Aorta (tissue), 5 donors: ENCODE measurements at places on chromosomes 3 and 15.

DNA sequence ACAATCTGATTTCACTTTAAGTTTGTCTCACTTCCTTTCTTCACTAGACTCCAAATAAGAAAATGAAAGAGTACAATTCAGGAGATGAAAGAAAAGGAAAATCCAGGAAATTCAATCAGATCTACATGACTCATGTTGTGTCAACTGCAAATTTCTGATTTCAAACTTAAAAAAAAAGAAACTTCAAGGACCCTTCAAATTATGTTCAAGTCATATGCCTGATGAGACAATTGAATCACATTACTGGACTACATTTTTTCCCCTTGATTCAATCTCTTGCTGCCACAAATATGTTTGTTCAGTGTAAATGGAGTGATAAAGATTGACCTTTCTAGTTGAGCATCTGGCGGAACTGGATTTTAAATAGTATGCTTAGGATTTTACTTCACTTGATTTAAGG lies 37.4 kb downstream of the FRMD5 start:
- DNase-seq, result no peak

- no peak for DNase-seq
Observed at GRCh38 chr15:71118881-71119632, 3.8 kb downstream of the THSD4 start.

DNA sequence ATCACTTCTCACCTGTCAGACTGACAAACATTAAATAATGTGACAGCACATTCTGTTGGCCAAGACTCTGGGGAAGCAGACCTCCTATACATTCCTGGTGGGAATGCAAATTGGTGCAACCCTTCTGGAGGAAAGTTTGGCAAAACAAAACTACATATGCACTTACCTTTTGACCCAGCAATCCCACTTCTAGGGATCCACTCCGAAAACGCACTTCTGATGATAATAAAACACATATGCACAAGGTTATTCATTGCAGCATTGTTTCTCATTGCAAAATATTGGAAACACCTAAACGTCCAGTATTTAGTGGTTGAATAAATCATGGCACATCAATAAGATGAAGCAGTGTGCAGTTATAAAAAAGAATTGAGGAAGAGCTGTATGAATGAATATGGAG lies 145.5 kb upstream of the ABHD17C start:
- DNase-seq, result no peak

- DNase-seq, result no peak
Observed at GRCh38 chr3:79872483-79872882, 104.7 kb upstream of the ROBO1 start.

- DNase-seq, result no peak
Observed at GRCh38 chr15:71237456-71238188, 122.4 kb downstream of the THSD4 start.

DNA sequence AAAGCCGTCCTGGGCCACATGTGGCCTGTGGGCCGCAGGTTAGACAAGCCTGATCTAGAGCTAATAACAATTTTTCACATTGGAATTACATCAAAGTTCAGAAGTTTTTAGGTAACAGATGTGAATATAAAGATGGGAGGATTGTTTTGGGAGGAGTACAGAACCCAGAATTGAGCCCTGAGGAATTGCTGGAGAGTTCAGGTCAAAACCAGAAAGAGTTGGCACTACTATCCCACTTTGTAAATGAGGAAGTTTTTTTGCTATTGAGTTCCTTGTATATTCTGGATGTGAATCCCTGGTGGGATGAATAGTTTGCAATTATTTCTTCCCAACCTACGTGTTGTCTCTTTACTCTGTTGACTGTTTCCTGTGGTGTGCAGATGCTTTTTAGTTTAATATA lies 109.5 kb upstream of the LIPC start:
- no peak for DNase-seq

GRCh38 chr15:60226924-60227323 lies 170.9 kb downstream of the ANXA2 start:
- no peak for DNase-seq

GRCh38 chr3:125151916-125152315 lies 60.6 kb downstream of the SLC12A8 start:
- DNase-seq, result no peak

DNA sequence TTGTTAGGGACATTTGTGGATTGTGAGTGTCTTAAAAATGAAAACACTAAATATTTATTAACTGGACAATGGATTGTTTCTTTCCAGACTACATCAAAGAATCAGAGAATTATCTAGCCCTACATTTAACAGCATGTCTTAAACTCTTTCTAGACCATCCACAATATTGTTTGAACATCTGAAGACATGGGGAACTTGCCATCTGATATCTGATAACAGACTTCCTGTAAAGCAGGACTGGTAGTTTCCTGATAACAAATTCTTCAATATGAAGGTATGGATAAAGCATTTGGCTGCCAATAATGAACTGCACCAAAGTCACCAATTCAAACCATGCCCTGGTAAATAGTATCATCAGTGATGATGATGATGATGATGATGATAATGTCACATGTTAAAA lies 26.2 kb upstream of the HACD2 start:
- DNase-seq, result no peak

DNA sequence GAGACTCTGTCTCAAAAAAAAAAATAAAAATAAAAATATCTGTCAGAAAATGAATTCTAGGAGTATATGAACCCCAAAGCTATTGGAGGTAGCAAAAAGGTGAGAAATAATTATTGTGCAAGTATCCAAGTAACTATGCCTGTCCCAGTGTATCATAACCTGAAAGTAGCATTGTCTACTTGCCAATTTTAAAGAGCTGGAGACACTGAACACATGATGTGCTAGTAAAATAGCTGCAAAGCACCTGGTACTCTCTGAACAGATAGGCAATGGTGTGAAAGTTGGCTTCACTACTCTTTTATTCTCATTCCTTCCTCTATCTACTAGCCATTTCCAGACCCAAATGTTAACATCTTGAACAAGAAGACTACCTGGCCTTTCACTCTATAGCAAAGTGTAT lies 208.9 kb downstream of the FOXP1 start:
- DNase-seq, result no peak
